ENCODE measurements at places on chromosomes 5 and 9.

- DNase-seq: no peak
Measured at GRCh38 chr5:80608731-80609130, 38.7 kb upstream of the ANKRD34B start.

GRCh38 chr9:97940233-97940632 lies 2.3 kb upstream of the HEMGN start:
- DNase-seq: no peak

DNA sequence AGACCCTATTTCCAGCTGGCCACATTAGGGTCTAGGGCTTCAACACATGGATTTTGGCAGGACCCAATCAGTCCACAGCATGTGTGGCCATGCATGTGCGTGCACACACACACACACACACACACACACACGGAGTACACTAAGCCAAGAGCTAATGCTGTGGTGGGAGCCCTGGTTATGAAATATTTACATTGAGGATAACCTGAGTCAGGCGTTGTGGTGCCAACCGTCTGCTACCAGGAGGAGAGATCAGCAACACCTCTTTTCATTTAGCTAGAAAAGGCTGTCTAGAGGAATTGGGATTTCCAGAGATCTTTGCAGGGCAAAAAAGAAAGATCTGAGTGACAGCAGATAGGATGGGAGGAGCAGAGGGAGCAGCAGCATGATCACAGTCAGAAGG lies 141.5 kb downstream of the TRPM3 start:
- DNase-seq: no peak

DNA sequence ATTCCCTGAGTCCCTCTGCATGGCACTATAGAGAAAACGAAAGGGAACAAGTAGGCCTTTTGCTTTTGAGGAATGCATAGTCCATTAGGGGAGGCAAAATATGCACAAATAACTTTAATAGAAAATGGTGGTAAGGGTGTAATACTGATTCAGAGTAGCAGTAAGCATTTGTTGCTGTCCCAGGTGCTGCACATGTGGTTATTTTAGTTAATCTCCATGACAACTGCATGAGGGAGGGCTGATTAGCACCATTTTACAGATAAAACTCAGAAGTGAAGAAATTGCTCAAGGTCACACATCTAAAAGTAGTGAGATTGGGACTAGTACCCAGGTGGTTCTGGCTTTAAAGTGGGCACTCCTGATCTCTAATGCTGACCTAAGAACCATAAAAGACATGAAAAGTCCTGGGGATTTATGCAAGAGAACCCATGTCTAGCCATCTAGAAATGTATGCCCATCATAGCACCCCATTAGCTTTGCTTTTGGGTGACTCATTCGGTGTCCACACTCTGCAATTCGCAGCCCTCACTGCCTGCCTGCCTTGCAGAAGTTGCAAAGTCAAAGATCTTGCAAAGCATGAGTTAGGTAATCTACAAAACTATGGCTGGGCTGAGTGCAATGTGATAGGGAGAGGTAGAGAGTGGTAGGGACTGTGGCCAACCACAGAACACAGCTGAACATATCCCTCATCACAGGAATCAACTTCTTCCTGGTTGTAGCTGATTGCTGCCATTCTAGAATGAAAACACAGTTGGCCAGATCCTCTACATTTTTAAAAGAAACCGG lies 195.2 kb downstream of the PTTG1 start:
- DNase-seq: no peak

- DNase-seq: no peak
Measured at GRCh38 chr5:58025809-58026208, 434.1 kb downstream of the PLK2 start.

DNA sequence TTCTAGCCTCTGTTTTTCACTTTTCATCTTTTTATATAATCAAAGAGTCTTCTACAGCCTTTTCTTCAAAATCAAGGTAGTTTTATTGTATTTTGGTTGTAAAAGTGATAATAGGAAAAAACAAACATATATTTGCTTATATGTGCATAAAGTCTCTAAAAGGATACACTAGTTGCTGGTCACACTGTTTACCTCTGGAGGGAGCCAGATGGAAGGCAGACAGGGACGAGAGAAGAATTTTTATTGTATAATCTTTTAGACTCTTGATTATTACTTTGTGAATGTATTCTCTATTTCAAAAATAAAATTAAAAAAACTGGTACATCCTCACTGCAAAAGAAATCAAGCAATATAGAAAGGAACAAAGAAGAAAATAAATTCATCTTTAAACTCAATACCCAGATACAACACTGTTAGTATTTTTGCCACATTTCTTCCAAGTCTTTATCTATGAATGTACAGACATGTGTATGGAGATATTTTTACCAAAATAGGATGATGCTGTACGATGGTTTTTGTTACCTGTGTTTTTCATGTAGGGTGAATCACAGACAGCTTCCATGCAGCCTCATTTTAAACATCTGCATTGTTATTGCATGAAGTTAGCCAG lies 6.1 kb upstream of the RNF183 start:
- no peak for DNase-seq

DNA sequence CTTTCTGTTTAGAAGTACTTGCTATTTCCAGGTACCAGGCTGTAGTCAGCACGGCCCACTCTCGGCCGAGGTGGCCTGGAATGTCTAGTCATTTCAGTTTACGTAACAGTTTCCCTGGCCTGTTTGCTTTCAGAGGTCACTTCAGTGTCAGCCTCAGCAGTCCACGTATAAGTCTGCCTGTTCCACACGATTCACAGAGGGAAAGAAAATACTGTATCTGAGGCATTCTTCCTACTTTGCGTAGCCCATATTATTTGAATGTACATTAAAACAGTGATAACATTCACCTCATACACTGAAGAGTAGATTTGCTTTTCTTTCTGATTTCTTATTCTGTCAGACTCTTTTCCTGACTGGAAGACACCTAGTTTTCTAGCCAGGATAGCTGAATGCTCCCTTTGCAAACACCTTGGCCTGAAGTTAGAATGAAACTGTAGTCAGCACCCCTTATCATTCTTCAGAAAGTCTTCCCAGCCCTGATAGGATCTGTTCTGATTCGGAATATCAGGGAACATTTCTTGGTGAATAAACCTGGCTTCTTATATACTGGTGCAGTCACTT lies 140.9 kb downstream of the AOPEP start:
- DNase-seq: no peak

GRCh38 chr5:55578771-55579170 lies 44.0 kb upstream of the PLPP1 start:
- no peak for DNase-seq

- DNase-seq: no peak
Measured at GRCh38 chr9:103721056-103721455, 373.1 kb upstream of the SMC2 start.

DNA sequence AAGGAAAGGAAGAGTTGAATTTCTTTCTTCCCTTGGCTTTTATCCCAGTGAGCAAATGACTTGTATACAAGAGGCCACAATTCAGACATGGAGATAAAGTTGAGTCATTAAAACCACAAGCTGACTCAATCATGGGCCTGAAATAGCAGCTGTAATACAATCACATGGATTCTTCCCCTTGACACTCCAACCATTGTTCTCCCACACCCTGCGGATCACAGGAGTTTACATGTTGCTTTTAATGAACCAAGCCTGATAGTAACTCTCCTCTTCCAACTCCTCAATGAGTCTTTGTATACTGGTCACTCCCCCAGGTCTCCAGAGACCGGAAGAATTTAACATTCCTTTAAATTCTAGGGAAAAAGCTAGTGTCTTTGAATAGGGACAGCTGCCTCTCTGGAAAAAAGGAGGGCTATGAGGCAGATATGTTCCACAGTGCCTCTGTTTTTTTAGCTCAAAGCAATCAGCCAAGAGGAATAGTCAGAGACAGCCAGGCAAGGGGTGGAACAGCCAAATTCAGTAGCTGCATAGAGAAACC lies 32.4 kb downstream of the PCDHGC5 start:
- no peak for DNase-seq

- no peak for DNase-seq
Measured at GRCh38 chr5:134077926-134078580, 36.4 kb upstream of the TCF7 start.

DNA sequence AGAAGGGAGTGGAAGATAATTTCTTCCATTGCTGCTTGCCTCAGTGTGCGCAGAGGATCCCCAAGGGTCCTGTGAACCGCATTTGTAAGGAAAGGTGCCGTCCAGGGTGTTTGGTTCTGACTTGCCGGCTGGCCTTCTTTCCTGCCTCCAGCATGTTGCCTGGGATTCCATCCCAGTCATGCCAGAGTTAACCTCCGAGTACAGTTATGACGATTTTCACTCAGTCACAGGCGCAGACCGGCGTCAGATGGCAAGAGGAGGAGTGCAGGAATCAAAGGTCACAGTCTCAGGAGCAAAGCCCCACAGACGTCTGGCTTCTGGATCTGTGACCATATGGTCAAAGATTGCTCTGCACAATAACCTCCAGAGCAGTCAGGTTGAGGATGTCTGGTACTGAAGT lies 5.9 kb upstream of the GADD45G start:
- no peak for DNase-seq

- DNase-seq: no peak
Measured at GRCh38 chr9:76644647-76645250, 119.5 kb upstream of the PCA3 start.

GRCh38 chr9:82490019-82490499 lies 501.5 kb downstream of the SPATA31D1 start:
- no peak for DNase-seq

- no peak for DNase-seq
Measured at GRCh38 chr5:91177639-91178038, 205.5 kb downstream of the ARRDC3 start.

- no peak for DNase-seq
Measured at GRCh38 chr5:50763351-50763750, 96.9 kb downstream of the PARP8 start.

DNA sequence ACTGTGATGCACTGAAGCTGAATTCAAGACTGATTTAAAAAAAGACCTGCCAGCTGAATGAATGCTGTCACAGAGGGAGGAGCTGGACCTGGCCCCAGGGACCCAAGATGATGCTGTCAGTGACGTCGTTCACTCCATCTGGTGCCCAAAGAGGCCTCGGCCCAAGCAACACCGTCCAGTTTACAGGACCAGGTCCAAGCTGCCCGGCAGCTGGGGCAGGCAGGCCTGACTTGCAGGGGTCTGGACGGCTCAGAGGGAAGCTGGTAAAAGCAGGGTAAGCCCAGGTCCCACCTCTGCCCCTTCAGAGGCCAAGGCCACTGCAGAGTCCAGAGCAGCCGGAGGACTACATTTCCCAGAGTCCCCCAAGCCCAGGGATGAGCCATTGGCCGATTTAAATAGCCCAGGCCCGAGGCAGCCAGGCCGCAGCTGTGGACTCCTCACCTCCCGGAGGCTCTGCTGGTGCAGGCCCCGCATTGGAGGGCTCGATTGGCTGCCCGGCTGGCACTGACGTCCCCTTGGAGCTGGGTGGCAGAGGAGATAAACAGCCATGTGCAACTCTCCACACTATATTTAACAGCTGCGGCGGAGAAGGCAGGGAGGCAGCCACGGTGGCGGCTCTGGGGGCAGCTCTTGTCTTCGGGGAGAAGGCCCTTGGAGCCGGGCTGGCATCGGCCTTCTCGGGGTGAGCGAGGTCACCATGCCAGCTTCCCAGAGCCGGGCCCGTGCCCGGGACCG lies at the start of gene PLPP7:
Gene PLPP7, plus strand, starts transcription at position 423 of the 735 bp plus-strand sequence. Its CDS starts 275 bp downstream, at position 698.
- DNase-seq: no peak

- DNase-seq: no peak
Measured at GRCh38 chr5:29697785-29698414, 1495.6 kb upstream of the CDH6 start.

- no peak for DNase-seq
Measured at GRCh38 chr9:38685535-38685934, 34.4 kb downstream of the FAM240B start.

GRCh38 chr9:36156116-36156515 lies 13.1 kb upstream of the CCIN start:
- DNase-seq: no peak

- no peak for DNase-seq
Measured at GRCh38 chr5:178469011-178469974, 120.9 kb downstream of the COL23A1 start.

GRCh38 chr5:135878156-135878620 lies 17.5 kb downstream of the IL9 start:
- no peak for DNase-seq

DNA sequence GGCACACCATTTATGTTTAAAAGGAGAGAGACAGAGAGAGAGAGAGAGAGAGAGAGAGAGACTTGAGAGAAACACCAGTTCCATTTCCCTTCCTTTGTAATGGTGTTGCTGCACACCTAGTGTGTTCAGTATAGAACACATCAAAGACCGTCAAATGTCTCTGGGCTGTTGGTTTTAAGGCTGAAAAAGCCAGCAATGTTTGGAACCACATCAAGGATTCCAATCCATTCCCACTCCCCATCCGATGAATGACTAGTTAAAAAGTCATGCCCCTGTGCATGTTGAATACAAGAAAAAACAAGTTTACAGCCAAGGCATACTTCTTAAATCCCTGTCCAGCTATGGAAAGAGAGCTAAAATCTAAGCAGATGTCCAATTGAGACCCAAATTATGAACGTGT lies 83.0 kb upstream of the IFNE start:
- no peak for DNase-seq
